ENCODE measurements at places on chromosomes 16 and 17. TPM values are rescaled to one million over a fixed set of nuclear protein-coding genes. Genes with fewer than 3 reads are reported as not detected.

Gene HP
- not detected for total RNA-seq

Gene TMEM100
- not detected for total RNA-seq

Gene DNASE1L2
- total RNA-seq: 1.0 TPM

Gene NOD2
- total RNA-seq: 0.15 TPM

Gene KRTAP4-3
- not detected for total RNA-seq
